ENCODE measurements at places on chromosomes 7 and 10.

DNA sequence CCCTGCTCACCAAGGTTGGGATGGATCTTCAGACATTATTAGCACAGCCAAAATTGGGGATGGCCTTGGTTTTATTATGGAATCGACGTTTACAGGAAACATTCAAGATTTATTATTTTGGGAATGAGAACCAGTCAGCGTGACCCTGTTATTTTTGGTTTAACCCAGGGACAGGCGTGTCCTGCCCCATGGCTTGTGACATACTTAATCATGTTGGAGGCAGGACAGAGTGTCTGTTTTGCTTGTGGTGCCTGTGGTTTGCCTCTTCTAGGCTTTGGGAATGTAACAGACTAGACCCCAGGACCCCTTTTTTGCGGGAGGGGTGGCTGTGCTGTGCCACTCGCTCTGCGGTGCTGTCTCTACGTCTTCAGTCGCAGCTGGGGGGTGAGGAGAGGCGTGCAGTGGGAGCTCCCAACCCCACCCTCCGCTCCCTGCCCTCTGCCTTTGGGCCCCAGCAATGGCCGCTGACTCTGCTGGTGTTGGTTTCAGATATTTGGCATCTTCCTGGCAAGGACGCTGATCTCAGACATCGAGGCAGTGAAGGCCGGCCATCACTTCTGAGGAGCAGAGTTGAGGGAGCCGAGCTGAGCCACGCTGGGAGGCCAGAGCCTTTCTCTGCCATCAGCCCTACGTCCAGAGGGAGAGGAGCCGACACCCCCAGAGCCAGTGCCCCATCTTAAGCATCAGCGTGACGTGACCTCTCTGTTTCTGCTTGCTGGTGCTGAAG is 20.1 kb upstream of the SH2D4B start:
- peak; percentile 68 for DNase-seq

GRCh38 chr7:151696721-151697514 is 177.2 kb upstream of the RHEB start:
- DNase-seq, result peak; percentile 82

DNA sequence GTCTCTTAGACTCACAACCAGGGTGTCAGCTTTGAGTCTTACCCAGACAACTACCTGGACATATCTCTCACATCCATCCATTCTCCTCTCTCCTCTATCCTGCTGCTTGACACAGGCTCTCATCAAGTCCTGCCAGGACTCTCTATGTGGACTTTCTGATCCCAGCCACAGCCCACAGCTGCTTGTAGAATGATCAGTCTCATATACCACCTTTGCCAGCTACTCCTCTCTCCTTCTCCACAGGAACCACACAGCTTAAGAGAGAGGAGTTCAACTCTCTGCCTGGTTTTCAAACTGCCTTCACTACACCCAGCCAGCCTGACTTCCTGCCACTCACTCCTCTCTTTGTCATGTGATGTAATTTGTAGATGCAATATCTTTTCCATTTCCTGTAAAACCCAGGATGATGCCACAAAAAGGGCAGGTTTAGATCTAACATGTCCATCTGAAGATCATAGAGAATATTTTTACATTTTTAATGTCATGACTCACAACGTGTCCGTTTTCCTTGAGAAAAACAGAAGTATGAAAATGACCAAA is 154.0 kb downstream of the RAB11FIP2 start:
- DNase-seq, result no peak

DNA sequence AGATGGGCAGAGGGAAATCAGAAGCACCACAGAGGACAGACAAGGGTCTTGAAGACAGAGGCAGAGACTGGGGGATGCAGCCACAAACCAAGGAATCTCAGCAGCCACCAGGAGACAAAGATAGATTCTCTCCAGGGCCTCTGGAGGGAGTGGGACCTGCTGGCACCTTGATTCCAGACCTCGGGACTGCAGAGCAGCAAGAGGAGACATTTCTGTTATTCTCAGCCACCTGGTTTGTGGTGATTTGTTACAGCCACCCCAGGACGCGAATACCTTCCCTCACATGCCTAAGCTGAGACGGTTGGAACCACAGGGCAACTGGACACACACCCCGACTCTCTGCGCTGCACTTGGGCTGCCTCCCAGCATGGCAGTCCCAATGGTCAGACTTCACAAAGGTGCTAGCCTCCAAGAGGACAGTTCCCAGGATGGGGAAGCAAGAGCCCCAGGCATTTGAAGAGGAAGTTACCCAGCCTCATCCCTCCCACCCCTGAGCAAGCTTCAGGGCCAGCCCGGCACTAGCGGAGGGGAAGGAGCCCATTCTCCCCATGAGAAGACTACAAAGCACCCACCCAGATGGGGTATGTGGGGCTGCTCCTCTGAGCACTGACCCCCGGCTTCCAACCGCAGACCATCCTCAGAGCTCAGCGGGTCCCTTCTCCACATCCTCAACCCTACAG is 104.6 kb upstream of the INSIG1 start:
- no peak for DNase-seq

GRCh38 chr10:23610626-23611307 is 171.9 kb downstream of the OTUD1 start:
- DNase-seq, result no peak

- peak; percentile 41 for DNase-seq
Observed at GRCh38 chr7:23458044-23458443, 12.2 kb downstream of the IGF2BP3 start.
